Thoracic aorta (tissue), 2 donors: ENCODE measurements at places on chromosomes 1 and 21.
A peak's percentile ranks its signal among the peaks of the same experiment; 100 is the strongest.

DNA sequence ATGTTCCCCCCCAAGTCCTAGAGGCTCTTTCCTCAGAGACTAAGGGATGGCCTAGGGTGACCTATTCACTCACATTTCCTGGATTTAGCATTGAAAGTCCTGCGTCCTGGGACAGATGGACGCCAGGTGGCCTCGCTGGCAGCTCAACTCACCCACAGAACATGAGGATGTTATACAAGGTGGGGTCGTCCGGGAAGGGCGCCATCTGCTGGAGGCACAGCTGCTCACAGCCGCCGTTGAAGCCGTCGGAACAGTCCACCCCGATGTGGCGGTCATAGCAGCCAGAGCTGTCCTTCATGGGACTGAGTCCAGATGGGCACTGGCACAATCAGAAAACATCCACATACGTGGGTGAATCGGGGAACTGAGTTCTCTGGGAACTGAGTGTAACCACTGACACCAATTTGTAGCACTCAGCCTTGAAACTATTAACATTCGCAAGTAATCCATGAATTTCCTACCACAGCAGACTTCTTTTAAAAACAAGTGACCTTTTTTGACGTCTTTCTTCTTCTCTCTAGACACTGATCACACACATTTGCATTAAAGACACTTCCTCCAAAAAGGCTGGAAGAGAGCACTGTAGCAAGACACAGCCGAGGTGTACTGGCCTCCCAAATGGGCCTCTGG, 215.4 kb downstream of the ASTN1 start:
- no peak for DNase-seq

GRCh38 chr1:202168861-202169260, 8.5 kb upstream of the PTPN7 start:
- no peak for DNase-seq

DNA sequence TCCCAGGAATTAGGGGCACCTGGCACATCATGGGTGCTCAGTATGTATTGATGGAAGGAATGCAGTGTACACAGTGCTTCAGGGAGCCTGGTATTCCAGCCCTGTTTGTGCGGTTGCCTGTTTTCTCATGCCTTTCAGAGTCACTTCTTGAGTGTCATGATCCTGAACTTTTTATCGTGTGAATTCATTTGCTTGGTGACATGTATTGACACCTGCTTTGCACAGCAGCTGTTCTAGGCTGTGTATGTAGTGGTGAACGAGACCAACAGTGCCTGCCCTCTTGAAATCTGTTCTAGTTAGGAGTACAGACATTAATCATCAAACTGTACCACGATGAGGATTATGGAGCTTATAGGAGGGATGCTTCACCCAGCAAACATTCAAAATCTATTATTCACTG, 6.1 kb downstream of the HTR6 start:
- no peak for DNase-seq

- DNase-seq = peak; percentile 18
Observed at GRCh38 chr1:162206749-162207635, 137.5 kb downstream of the NOS1AP start.

DNA sequence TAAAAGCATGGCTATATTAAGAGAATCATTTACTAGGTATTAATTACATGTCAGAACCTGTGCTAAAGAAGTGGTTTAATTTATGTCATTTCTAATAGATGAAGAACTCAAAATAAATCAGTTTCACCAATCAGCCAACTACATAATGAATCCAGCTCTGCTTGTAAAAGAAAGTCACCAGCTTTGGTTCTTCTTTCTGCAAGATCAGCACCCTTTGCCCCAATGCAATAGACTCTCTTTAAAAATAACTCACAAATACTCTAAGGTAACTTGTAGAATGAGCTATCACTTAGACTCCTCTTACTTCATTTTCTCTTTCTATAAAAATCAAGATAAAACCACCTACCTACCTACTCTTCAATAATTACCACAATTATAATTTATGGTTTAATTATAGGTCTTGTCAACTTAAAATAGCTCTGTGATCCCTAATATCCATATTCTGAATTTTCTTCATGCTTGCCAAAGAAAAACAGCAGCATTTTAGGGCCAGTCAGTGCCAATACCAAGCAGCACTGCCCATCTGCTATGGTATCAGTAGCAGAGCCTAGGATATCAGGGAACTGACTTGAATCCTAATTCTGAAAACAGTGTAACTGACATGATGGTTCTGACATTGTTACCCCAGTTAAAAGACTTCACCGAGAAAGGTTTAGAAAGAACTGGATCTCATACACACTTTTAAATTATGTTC, 11.3 kb downstream of the SLC19A2 start:
- DNase-seq = no peak

DNA sequence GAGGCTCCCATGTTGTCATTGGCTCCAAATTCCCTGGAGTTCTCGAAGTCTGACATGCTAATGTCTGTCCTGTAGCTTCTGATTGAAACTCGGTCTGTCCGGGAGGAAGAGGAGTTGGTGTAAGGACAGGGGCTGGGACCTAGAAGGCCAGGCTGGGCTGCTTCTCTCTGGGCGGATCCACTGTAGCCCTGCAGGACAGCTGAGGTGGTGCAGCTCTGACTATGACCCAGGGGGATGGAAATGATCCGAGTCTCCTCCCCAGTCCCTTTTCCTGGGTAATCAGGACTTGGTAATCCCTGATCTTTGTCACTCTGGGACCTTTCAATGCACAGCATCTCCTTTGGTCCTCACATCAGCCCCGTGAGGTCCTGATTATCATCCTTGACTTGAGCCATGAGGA, 10.0 kb upstream of the FCMR start:
- no peak for DNase-seq

GRCh38 chr1:46689356-46689755, 17.7 kb downstream of the TEX38 start:
- no peak for DNase-seq

DNA sequence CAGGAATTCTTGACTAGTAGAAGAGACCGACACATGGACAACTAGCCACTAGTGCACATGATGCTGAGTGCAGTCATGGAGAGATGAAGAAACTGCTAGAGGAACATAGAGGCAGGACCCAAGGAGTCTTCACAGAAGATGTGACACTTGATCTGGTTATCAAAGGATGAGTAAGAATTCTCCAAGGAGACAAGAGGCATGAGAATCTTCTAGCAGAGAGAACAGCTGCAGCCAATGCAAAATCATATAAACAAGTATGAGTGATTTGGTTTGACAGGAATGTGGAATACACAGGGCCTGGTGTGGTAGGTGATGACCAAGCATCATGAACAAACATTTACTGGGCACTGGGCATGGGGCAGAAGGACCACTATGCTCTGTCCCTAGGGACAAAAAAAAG, 140.9 kb upstream of the CTTNBP2NL start:
- DNase-seq = no peak

DNA sequence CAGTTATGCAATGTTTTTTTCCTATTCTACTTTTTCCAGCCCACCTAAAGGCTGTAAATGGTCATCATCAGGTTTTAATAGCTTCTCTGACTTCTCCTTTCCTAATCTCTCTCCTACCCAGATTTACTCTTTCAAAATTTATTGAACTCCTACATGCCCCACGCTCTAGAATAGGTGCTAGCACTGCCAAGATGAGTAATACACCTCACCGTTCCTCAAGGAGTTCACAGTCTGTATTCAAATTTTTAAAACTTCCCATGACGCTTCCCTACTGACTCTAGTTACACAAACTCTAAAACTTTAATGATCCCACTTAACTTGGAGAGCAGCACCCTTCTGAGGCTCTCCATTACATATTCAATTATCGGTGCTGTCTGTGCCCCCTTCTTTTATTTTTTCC, 51.6 kb downstream of the ALG14 start:
- DNase-seq = no peak

- DNase-seq = no peak
Observed at GRCh38 chr21:45763074-45763473, 119.5 kb downstream of the PCBP3 start.

DNA sequence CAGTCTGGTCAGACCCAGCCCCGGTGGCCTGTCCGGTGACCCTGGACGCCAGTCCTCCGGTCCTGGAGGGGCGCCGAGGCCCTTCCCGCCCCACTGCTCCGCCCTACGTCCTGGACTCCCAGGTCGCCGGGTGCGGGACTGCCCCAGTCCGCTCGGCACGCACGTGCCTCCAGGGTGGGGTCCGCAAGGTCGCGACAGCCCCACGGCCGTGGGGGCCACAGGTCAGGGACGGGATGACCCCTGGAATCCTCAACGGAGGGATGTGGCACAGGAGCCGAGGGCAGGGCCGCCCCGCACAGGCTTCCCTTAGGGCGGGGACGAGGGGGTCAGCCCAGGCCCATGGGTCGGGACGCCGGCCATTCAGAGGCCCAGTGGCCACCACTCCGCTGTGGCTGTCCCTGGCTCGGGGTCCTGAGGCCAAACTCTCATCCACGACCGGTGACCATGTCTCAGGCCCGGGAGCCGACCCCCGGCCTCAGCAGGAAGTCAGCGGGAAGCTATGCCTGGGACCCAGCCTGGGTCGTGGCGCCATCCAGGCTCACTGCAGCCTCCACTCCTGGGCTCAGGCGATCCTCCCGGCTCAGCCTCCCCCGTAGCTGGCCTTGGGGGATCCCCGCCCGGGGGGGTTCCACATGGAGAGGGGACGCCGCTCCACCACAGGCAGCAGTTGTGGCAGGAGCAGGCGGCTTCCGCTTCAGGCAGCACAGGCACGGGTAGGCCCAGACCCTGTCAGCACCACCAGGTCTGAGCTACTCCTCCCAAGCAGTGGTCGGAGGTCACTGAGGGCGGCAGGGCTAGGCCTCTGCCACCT, 599 bp upstream of the TMEM240 start:
- no peak for DNase-seq

GRCh38 chr1:30606166-30606565, 117.2 kb downstream of the MATN1 start:
- DNase-seq = no peak

DNA sequence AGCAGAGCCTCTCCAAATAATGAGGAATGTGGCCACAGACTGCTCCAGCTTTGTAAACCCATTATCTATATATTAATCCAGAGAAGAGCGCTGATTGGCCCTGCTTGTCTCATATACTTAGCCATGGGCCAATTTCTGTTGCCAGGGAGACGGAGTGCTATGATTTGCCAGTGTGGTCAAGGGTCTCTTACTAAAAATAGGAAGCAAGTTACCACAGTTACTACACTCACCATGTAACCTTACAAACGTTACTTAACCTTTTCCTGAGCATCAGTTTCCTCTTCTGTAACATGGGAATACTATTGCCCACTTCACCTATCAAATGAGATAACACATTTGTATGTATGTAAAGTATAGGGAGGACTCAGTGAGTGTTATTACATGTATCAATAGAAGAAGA, 7.7 kb upstream of the S100A2 start:
- DNase-seq = no peak

GRCh38 chr1:97740891-97741290, 179.9 kb downstream of the DPYD start:
- DNase-seq = no peak

DNA sequence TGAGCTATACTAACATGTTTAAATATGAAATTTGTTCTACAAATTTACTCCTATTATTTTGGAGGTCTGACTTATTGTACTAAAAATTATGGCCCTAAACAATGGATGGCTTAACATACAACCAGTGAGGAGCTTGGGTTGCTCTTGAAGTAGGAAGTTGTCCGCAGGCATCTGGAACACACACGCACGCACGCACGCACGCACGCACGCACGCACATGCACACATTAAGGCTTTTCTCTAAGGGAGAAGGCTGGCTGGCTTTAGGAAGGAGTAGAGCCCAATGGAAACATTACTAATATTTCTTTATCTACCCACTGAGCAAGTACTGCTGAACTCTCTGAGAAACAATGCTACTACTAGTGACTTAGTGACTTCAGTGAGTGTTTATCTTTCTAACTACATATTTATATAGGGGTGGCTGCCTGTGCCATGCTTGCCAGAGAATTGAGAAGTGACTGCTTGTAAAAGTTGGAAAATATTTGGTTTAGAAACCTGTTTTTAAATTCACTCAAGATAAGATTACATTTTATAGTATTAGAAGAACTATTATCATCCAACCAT, 16.2 kb upstream of the ARHGAP29 start:
- DNase-seq = no peak

GRCh38 chr1:165187031-165188009, 169.2 kb downstream of the LMX1A start:
- DNase-seq = no peak

DNA sequence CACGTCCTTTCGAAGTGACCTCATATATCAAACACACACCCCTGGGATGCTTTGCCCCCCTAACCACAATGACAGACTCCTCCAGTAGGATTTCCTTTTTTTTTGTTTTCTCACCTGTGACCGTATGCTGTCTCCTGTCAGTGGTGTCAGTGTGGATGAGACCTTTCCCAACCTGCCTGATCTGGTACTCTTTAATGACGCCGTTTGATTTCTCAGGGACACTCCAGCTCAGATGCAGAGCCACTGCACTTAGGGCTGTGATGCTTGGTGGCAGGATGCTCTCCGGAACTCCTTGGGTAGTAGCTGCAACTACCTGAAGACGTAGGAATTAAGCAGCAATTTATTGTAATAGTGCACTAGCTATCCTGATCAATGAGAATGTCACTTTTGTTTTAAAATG, 212.6 kb downstream of the KCTD3 start:
- DNase-seq = no peak

- DNase-seq = no peak
Observed at GRCh38 chr1:28642056-28642846, 616 bp downstream of the TAF12 start.

GRCh38 chr1:2629627-2630497, 3.0 kb downstream of the MMEL1 start:
- no peak for DNase-seq

DNA sequence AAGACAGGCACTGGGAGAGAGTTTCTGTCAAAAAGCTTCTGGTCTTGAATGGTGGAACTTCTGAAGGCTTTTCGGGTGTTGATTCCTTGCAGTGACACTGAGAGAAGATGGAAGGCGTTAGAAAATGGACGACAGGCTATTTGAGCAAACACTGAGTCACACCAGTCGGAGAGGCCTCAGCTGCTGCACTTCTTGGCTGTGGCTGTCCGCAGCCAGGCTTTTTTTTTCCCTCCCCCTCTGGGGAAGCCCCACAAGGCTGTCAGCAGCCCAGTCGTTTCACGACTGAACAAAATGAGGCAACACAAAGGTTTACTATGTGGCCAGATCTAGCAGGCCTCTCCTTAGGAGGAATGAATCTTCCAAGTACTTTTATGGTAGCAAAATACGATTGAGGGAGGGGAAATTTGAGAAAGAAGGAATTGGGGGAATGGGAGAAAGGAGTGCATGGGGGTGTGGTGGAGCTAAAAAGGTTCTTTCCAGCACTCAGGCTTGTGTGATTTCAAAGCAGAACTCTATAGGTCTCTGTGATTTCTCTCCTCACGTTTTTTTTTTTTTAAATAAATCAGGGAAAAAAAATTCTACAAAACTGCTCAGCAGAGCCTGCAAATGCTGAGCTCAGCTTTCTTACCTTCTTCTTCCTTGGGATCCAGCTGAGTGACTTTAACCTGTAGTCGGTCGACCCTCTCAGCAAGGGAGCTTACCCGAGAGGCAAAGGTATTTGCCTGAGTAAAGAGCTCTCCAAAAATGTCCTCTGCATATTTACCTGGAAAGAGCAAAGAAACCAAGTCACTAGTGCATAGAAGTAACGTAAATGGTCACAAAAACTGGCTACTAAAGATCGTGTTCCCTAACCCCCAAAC, 26.1 kb downstream of the GPR3 start:
- DNase-seq = no peak

- no peak for DNase-seq
Observed at GRCh38 chr1:94048413-94049164, 72.4 kb downstream of the ABCA4 start.

- DNase-seq = no peak
Observed at GRCh38 chr1:3930301-3931006, 30.4 kb upstream of the C1orf174 start.
